ENCODE measurements at places on chromosomes 13 and 19.

- no peak for DNase-seq
These were observed 26.5 kb upstream of the HOMER3 start for GRCh38 chr19:18967358-18968146.

DNA sequence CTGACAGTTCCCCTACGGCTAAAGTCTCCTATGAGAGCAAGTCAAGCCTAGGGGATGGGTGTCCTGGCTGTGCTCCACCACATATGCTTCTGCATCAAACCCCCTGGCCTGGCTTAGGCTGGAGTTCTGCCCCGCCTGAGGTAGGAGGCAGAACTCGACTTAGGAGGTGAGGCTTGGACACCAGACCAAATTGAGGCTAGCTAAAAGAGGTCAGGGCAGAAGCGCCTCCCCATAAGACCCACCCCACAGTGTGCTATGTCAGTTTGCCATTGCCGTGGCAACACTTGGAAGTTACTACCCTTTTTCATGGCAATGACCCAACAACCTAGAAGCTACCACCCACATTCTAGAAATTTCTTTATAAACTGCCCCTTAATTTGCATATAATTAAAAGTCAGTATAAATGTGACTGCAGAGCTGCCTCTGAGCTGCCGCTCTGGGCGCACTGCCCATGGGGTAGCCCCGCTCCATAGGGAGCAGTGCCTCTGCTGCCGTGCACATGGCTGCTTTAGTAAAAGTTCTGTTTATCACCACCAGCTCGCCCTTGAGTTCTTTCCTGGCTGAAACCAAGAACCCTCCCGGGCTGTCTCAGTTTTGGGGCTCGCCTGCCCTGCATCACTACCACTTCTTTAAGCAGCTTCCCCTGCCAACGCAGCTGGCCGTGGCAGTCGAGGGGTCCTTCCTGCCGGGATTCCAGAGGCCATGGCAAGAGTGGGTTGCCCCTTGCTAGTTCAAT, 20.2 kb downstream of the AP1M1 start:
- DNase-seq: no peak

DNA sequence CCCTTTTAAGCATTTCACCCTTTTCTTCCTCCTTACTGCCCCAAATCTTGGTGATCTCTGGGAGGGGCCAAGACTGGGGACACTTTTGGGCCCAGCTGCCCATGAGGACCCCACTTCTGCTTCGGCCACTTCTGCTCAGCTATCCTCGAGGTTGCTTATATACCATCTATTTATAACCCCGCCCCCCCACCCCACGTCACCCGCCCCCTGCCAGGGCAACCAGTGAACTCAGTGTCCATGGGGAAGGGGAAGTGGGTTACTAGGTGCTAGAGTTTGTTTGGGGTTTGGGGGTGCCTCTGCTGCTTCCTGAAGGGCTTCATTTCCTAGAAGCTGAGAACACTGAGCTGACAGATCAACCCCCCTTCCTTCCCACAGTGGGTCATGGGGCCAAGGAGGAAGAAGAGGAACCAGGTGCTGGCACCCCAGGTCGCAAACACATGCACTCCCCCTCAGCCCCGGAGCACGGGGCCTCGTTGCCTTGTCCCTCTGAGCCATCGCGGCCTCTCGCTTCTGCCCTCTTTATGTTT, 6.1 kb upstream of the ADGRE5 start:
- no peak for DNase-seq

DNA sequence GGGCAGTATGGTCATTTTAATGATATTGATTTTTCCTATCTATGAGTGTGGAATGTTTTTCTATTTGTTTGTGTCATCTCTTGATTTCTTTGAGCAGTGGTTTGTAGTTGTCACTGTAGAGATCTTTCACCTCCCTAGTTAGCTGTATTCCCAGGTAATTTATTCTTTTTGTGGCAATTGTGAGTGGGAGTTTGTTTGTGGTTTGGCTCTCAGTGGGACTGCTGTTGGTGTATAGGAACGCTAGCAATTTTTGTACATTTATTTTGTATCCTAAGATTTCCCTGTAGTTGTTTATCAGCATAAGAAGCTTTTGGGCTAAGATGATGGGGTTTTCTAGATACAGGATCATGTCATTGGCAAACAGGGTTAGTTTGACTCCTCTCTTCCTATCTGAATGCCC, 28.9 kb downstream of the NBEA start:
- no peak for DNase-seq

DNA sequence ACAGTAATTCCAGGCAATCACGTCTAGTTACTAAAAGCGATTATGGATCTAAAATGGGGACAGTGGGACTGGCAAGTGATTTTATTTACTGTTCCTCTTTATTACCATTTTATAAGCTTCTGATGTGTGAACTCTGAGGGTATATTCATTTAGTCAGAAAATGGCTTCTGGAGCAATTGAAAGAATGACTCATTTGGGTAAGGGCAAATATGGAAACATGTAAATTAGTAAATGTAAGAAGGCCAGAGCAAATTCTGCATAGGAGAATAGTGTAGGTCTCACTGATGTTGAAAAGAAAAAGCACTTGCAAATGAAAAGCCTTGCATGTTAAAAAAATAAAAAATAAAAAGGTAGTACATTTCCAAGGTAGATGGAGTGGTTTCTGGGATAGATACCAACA, 262.2 kb downstream of the KLF5 start:
- DNase-seq: no peak

- no peak for DNase-seq
These were observed 848.1 kb downstream of the SLITRK6 start for GRCh38 chr13:84951128-84951527.

- no peak for DNase-seq
These were observed at the start of gene RASGRP4 for GRCh38 chr19:38425810-38426466. Gene RASGRP4 (minus strand): TSS chr19:38426219. CDS start chr19:38426091, 128 bp downstream.

GRCh38 chr19:32317086-32317485, 28.3 kb upstream of the ZNF507 start:
- no peak for DNase-seq

DNA sequence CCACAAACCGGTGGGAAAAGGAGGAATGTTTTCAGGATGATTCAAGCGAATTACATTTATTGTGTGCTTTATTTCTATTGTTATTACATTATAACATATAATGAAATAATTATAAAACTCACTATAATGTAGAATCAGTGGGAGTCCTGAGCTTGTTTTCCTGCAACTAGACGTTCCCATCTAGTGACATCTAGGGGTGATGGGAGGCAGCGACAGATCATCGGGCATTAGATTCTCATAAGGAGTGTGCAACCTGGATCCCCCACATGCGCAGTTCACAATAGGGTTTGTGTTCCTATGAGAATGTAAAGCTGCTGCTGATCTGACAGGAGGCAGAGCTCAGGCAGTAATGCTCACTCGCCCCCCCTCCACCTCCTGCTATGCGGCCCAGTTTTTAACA, 54.5 kb downstream of the SPTBN4 start:
- no peak for DNase-seq

DNA sequence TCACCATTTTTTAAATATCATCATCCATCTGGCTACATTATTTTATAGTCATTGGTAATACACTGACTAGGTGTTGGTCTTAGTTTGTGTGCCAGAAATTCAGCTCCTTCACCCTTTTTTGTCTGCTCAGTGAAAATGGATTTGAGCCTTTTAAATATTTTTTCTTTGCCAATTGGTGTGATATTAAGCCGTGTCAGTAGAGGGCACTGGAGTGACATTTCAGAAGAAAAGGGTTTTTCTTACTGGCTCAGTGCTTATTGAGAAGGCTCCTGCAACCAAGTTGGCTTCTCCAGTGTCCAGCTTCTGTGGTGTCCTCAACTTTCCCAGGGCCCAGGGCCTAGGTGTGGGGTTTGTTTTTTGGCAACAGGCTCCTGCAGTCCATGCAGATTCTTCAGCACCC, 546.6 kb downstream of the DACH1 start:
- DNase-seq: no peak

DNA sequence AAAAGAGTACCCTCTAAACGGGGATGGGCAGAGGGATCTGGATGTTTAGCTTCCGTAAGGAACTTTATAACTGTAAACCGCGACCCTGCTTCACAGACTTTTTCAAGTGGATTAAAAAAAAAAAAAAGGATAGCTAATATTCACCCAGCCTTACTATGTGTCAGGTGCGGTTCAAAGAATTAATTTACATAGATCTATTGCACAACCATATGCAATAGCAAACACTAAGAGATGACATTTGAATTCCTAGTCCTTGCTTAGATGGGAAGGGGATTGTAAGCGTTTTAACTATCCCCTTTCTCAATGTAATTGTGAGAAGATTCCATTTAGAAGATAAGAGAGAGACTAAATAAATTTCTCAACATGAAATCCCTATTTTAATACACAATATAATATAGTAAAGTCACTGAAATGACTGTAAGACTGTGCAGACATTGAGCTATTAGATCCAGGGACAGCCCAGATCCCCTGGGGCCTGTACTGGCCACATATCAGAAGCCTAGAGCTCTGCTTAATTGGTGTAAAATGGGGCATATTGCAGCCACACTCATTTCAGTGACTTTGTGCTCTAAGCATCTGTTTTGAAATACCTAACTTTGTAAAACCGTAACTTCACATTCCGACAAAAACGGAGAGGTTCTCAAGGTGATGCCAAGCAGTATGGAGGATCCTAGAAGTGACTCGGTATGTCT, 13.6 kb downstream of the LATS2 start:
- DNase-seq: no peak

- no peak for DNase-seq
These were observed 1.3 kb upstream of the C1QTNF9 start for GRCh38 chr13:24308068-24308445.

DNA sequence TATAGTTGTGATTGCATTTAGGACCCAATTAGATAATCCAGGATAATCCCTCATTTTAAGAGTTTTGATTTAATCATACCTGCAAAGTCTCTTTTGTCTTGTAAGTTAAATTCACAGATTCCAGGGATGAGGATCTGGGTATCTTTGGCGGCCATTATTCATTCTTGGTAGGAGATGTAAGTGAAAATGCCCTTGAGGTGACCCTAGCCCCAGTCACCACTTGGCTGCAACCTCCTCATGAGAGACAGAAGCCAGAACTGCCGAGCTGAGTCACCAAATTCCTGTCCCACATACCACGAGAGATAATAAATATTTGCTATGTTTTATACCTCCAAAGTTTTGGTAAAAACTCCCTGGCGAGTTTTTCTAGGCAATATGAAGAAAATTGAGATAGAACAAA, 389.4 kb downstream of the RFC3 start:
- DNase-seq: no peak

DNA sequence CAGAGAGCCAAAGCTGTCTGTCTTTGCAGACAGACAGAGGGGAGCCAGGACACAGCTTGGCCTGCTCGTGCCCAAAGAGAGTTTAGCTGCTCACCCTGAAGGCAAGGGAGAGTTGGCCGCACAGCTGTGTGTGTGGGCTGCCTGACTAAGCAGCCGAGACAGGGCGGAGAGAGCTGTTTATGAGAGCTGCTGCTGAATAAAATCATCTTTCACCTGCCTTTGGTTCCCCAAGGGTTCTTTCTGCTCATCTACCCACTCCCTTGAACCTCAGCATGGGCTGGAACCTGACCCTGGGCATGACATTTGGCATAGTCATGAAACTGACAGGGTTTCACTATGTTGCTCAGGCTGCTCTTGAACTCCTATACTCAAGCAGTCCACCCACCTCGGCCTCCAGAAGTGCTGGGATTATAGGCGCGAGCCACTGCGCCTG, 98.2 kb downstream of the RBM26 start:
- DNase-seq: no peak

GRCh38 chr13:80141123-80141849, 199.6 kb downstream of the SPRY2 start:
- no peak for DNase-seq

- no peak for DNase-seq
These were observed at the start of gene SHFL for GRCh38 chr19:10085641-10086590. Gene SHFL (plus strand): TSS chr19:10086317. CDS start chr19:10086428, 111 bp downstream.

DNA sequence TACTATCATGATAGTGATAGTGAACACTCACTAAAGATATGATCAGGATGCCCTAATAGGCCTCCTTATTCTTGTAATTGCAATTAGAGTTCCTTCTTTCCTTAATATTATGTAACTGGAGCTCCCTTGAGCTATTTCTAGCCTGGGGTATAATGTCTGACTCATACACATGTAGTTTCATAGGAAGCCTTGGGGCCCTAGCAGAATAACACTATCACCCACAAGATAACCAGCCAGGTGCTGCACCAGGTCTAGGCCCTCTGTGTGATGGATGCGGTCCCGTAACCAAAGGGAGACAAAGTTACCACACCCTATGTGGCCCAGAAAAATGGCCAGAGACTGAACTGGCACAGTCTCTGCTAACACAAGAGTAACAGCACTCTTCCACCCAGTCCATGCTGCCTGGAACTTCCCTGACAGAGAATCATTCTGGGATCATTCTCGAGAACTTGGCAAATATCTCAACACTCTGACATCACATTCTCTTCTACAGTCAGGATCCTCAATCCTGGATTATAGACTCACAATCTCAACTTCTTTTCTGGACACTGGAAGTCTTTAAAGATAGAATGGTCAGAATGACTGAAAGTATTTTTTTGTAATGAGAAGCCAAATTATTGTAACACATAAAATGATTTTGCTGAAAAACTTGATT, 32.6 kb upstream of the IGFL4 start:
- DNase-seq: no peak

All from NCI-H1417 treated with DMSO at 0.1 percent for 48 hours (cell line).